ENCODE measurements at places on chromosomes 16 and 17.

GRCh38 chr17:45722161-45722560, 62.0 kb upstream of the CRHR1 start:
- DNase-seq: peak; percentile 7

- DNase-seq: no peak
Observed at GRCh38 chr16:80319181-80319580, 221.6 kb upstream of the DYNLRB2 start.

GRCh38 chr17:77129568-77130301, 11.0 kb upstream of the SEC14L1 start:
- DNase-seq: peak; percentile 41

DNA sequence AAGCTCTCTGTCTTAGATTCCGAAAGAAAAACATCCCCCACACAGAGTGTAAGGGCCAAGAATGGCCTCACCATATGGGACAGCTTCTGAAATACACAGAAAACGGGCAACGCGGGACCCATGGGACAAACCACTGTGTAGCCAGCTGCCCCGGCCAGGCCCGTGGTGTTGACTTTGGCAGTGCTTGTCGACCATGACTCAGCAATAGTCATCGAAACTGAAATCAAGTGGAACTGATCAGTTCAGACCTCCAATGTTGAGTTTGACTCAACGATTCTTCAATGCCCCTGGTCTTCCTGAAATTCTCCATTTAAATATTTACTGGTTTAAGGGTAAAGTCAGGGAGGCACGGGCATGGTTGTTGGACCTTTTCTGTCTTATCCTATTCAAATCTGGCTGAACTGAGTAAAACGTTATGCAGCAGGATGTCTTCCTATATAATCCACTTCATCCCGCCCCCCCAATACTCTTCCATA, 27.5 kb downstream of the ZFHX3 start:
- no peak for DNase-seq

GRCh38 chr17:60819447-60820130, 141.9 kb downstream of the BCAS3 start:
- no peak for DNase-seq

GRCh38 chr17:38914741-38915638, 10.4 kb upstream of the LASP1NB start:
- DNase-seq: no peak

GRCh38 chr17:55436224-55437158, 14.9 kb upstream of the MMD start:
- no peak for DNase-seq

- no peak for DNase-seq
Observed at GRCh38 chr16:7160093-7160492, 172.6 kb upstream of the RBFOX1 start.

- DNase-seq: no peak
Observed at GRCh38 chr16:19851476-19851875, 33.2 kb downstream of the GPRC5B start.

DNA sequence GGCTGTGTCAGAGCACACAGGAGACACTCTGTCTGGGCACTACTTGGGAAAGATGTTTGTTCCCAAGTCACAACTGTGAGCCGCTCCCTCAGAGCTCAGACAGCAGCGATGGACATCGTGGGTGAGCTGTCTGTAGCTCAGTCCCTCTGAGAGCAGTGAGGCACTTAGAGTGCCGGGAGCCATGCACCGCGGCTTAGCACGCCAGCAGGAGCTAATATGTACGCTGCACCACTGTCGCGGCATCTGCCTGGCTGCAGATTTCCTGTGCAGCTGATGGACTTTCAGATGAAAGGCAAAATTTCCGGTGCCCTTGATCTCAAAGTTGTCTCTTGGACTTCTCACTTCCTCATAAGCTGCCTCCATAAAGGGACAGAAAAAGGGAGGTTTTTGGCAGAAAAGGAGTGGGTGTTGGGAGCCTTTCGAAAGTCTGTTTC, 92.8 kb upstream of the ZNF469 start:
- no peak for DNase-seq

- no peak for DNase-seq
Observed at GRCh38 chr17:63647936-63648335, 25.7 kb downstream of the MAP3K3 start.

DNA sequence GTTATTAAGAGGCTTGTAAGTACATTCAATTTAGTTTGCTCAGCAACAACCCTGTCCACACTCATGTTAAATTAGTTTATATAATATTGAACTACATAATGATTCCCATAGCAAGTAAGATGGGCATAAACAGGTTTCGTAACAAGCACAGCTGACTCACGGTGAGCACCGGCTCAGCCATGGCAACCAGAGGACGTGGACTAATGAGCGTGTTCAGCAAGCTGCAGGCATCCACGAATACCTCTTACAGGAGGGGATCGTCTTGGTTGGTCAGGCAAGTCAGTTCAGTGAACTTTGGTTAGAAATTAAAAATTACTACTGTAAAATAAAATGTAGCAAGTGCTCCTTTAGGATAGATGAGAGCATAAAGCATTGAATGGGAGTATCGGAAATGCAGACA, 58.4 kb downstream of the ELAC2 start:
- no peak for DNase-seq

GRCh38 chr16:19933740-19934139, 49.1 kb upstream of the GPRC5B start:
- no peak for DNase-seq

- no peak for DNase-seq
Observed at GRCh38 chr17:81381632-81382577, 13.4 kb upstream of the BAHCC1 start.

DNA sequence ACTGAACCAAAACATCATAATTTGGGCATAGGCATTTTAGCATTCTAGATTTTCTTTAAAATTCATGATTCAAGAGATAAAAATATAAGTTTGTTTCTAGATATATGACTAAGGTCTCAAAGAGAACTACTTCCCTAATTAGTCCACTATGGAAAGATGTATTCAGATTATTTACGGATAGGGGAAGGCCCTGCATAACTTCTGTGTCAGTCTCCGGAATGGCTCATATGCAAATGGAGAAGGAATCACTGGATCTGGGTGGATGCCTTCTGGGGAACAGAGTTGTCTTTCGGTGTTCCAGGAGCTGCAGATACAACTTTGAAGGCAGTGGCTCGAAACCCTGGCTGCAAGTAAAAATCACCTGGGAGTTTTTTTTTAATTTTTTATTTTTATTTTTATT, 17.1 kb upstream of the WFIKKN2 start:
- no peak for DNase-seq

DNA sequence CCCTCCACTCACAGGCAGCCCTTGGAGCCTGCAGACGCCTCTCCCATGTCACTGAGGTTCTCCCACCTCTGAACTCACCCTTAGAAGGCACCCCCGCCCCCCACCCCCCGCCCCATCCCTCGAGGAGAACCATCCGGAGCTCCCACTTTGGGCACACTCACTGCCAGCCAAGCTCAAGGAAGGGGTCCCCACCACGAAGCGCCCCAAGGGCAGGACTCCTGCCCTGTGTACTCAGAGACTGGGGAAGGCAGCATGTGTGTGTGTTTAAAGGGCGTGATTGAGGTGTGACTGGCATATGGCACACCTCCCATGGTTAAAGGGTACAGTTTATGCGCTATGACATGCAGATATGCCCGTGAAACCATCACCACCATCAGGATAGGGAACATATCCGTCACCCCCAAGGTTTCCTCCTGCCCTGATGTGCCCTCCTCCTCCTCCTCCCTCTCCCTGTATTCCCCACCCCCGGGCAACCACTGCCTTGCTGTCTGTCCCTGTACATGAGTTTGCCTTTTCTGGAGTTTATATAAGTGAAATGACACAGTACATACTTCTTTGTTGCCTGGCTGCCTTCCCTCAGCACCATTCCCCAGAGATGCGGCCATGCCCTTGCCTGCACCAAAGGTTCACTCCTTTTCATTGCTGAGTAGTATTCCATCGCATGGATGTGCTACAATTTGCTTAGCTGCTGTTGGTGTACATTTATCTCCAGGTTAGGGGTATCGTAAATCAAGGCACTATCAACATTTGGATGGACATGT, 14.0 kb upstream of the RBFOX3 start:
- no peak for DNase-seq

DNA sequence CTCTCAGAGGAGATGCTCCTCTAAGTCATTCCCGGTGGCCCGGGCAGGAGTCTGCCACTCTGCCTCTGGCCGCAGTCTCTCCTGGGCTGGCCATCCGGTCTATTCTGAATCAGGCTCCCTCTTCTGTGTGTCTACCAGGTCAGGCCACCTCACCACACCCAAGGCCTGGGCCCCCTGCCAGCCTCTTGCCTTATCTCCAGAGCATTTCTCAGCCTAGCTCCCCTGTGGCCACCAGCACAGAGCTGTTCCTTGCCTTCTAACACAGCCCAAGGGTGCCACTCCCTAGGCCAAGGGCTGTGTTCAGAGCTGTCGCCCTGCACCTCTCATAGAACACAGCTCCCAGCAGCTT, 55.3 kb downstream of the MYO18A start:
- no peak for DNase-seq

DNA sequence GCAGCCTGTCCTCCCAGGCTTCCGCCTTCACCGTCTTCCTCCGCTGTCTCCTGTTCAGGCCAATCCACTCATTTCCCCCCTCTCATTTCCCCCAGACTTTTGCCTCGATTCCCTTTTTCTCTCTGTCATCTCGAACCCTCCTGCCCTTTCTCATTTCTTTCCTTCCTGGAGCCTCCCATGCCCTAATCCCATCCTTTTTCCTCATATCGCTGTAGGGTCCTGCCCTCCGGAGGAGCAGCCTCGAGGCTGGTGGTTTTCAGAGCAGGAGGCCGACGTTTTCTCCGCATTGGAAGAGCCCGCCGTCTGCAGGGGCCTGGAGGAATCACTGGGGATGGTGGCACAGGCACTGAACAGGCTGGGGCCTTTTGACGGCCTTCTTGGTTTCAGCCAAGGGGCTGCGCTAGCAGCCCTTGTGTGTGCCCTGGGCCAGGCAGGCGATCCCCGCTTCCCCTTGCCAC, 597 bp downstream of the OVCA2 start:
- DNase-seq: peak; percentile 68

DNA sequence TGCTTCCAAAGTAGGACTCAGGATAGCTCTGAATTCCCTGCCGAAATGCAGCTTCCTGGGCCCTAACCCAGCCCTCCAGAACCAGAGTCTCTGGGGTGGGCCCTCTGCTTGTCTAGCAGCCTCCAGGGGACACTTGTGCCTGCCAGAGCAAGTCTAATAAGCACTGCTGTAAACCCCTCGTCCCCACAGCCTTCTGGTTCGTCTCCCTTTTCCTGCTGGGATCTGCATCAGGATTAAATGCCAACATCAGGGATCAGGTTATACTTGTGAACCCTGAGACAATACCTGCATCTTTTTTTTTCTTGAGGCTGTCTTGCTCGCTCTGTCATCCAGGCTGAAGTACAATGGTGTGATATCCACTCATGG, 282.0 kb downstream of the SEC14L1 start:
- no peak for DNase-seq

DNA sequence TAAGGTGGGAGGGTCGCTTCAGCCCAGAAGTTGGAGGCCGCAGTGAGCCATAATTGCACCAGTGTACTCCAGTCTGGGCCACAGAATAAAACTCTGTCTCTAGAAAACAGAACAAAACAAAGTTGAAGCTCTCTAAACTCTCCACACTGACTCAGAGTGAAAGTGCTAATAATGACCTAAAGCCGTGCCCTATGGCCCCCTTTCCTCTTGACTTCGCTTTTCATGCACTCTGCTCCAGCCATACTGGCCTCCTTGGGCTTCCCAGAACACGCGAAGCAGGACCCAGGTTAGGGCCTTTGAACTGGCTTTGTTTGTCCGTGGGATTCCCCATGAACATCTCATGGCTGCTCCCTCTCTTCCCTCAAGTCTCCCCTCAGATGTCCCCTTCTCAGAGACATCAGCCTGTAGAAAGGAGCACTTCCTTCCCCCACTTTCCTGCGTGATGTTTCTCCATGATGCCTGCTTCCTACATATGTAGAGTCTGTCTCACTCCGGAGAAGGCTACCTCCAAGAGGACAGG, 18.6 kb upstream of the SPN start:
- DNase-seq: no peak

- DNase-seq: no peak
Observed at GRCh38 chr17:65025297-65025696, 31.2 kb downstream of the GNA13 start.

DNA sequence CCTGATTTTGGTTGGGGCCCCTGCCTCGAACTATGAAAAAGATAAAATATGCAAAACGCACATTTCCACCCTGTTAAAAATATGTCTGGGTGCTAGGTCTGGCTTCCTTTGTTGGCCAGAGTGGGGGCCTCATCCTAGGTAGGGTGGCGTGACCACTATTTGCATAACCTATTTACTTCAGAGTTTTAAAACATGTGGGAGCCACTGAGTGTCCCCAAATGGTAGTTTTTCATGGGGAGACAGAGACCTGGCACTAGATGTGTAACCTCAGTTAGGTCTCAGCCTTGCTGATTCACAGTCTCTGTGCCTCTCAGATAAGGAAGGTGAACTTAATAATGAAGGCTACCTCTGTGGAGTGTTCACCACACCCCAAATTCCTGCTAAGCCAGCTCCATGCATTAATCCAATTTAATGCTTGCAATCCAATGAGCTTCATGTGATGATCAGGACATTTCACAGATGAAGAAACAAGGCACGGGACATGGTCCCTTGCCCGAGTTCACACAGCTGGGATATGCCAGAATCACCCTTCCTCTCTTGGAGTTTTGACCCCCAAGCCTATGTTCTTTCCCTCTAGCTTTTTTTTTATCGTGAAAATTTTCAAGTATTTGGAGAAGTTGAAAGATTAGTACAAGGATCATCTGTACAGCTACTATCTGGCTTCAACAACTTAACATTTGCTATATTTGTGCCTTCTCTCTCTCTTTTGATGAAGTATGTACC, 103.4 kb downstream of the IRF8 start:
- no peak for DNase-seq

GRCh38 chr17:80261159-80261894, 675 bp downstream of the RNF213 start:
- DNase-seq: peak; percentile 64

DNA sequence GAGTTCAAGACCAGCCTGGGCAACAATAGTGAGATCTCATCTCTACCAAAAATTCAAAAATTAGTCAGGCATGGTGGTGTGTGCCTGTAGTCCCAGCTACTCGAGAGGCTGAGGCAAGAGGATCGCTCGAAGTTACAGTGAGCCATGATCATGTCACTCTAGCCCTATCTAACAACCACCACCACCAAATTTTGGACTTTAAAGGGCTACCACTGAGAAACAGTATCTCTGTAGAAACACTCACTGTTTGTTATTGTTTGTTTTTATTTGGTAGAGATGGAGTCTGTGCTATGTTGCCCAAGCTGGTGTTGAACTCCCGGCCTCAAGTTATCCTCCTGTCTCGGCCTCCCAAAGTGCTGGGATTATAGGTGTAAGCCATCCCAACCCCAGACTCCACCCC, 1.3 kb upstream of the UBALD2 start:
- no peak for DNase-seq

GRCh38 chr17:74287031-74287602, 13.1 kb downstream of the DNAI2 start:
- no peak for DNase-seq

GRCh38 chr17:40092581-40092980, 7.8 kb downstream of the NR1D1 start:
- DNase-seq: no peak

DNA sequence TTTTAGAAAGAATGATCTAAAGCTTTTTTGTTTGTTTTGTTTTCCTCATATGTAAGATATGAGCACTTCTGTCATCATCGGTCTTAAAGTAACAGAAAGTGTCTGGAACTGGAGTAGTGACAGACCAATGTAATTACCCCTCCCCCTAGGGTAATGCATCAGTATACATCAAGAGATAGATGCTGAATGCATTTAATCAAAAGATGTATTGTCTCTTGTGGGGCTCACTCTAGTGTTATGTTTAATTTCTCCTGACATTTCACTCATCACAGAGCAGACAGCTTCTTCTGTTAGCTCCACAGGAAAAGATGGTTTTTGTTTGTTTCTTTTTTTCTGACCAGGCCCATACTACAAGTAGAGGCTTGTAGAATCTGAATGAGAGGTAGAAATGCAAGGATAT, 168.7 kb upstream of the C17orf78 start:
- no peak for DNase-seq

All from cardiac muscle cell (in vitro differentiated cells and primary cell).